ENCODE measurements at places on chromosomes 2 and 18.

- DNase-seq, result no peak
Measured at GRCh38 chr2:165505514-165505913, 36.0 kb downstream of the CSRNP3 start.

GRCh38 chr2:126512026-126512425, 143.9 kb upstream of the GYPC start:
- no peak for DNase-seq

DNA sequence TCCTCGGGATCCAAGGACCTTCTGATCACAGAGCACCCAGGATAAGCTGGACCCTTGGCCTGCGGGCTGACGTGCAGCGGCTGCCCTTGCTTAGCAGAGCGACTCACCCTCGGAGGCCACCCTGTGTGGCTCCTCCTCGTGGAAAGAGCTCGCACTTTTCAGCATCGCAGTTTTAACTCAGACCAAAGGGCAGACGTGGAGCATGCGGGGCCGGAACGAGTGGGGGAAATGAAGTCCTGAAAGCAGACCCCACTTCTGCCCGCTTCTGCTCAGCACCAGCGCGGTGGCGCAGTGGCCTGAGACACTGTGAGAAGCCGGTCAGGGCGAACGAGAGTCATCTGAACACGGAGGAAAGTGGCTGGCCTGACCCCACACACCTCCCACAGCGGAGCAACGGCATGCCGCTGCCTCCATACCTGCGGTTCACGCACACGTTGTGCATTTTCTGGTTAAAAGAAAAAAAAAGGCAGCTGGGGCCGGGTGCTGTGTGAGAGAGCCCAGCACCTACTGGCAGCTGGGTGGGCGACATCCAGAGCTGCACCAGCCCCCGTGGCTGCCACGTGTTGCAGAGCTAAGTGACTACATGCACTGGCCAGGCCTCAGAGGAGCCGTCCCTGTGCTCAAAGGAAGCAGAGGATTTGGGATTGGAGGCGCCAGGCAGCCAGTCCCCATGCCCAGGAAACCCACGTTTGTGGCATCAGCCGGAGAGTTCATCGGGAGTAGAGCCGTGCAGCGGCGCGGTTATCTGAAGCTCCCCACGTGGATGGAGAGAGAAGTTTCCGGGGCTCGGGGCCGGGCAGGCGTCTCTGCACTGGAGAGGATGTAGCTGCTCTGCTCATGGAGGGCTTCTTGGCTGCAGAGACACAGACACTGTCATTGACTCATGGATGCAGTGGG, 89.7 kb downstream of the USP40 start:
- no peak for DNase-seq

GRCh38 chr2:200447139-200447855, 62.6 kb downstream of the KCTD18 start:
- no peak for DNase-seq

DNA sequence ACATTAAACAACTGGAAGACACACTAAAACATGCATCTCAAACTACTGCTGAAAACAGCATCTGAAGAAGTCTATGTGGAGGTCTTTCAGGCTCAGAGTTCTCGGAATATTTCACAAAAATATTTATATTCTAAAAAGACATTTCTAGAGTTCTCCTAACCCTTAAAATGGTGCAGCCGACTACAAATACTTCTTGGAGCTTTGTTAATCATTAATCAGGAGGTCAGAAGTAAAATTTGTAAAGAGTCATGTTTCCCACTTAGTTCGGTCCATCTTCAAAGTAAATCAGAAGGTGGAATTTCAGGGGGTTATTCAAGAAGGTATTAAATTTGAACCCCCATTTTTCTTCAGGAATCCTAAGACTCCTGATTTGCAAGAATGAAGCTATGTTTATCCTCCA, 72.7 kb downstream of the FAM228A start:
- no peak for DNase-seq

DNA sequence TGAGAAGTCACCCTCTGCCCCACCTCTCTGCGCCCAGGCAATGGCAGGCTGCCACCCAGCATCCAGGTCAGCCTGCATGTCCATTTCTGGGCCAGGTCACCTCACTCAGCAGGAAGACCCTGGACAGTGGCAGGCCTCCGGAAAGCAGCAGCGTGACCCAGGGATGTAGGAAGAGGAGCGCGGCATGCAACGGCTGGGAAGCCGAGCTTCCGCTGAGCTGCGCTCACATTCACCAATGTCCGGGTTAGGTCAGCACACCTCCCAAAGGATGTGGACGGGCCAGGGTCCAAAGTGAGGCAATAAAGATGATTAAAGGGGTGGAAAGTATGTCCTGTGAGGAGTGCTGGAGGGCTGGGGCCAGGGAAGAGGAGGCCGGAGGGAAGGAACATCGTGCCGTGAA, 174.5 kb downstream of the CTIF start:
- no peak for DNase-seq

DNA sequence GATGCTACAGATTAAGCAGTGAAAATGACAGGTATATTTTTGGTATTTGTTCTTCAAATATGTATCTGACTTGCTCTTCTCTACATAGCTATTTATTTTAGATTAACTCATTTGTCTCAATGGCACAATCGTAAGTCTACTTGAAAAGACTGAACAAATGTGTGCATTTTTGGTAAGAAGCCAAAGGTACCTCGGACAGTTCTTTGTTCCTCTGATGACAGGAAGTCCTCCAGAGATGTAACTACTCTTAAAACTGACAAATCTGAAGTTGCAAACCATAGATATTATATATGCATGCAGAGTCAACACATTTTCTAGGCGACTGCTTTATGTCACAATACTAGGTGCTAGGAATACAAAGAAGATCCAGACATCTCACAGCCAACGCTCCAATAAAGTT, 36.7 kb downstream of the NDUFAF7 start:
- no peak for DNase-seq

DNA sequence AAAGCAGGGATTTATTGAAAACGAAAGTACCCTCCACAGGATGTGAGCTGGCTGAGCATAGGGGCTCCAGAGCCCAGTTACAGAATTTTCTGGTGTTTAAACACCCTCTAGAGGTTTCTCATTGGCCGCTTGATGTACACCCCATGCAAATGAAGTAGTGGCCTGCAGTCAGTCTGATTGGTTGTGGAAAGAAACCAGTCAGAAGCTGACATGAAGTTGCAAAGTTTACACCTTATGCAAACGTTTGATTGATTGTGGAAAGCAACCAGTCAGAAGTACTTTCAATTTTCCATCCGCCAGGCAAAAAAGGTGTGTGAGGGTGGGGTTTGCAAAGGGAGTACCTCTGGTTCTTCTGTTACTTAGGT, 62.3 kb downstream of the VWA3B start:
- DNase-seq, result no peak

- DNase-seq, result no peak
Measured at GRCh38 chr18:74373428-74373827, 57.8 kb downstream of the C18orf63 start.

- DNase-seq, result no peak
Measured at GRCh38 chr2:74384051-74384450, 3.9 kb upstream of the DCTN1 start.

DNA sequence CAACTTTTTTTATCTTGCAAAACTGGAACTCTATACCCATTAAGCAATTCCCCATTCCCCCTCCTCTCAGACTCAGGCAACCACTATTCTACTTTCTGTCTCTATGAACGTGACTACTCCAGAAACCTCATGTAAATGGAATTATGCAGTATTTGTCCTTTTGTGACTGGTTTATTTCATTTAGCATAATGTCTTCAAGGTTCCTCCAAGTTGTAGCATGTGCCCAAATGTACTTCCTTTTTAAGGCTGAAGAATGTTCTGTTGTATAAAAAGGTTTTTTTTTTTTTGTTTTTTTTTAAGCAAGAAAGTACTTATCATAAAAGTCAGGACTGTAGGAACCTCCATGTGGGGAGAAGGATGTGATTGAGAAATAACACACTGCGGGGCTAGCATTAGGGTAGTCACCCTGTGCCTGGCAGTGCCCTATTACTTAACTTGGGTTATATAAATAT, 262.9 kb upstream of the FBXO11 start:
- DNase-seq, result no peak

DNA sequence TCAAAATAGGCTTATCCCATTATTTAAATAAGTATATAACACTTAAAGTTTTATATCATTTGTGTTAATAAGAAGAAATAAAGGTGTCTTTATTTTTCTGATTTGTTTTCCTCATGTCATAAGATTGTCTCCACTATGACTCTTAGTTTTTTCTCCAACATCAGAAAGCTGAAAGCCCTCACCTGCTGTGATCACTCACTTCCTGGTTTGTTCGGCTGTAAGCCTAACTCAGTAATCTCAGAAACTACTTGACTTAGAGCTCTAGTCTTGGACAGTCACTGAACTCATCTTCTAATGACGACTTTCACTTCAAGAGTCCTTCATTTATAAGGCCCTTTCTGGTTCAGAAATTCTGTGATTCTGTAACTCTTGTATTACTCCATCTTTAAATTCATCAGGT, 311.0 kb downstream of the ZEB2 start:
- DNase-seq, result no peak

DNA sequence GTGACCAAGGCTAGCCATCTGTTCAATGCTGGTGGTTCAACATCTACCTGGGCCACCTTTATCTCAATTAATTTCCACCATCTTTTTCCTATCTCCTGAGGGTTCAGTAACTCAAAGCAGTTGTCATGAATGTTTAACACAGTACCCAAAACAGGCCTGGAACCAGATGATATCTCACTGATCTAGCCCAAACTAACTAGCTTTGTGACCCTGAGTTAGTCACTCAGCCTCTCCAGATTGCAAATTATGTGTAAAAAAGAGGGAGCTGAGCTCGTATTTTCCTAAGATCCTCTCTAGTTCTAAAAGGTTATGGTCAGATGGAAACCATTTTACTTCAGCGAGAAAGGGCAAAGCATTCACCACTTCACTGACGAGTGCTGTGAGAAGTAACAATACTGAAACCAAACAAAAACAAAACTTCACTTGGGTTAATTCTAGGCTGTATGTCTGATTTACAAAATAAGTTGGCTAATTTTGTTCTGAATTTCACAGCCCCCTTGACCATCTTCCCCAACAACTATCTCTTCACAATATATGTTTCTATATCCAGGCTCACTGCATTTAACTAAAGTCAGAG, 14.8 kb downstream of the SPRED2 start:
- no peak for DNase-seq

Measured in activated T-cell treated with anti-CD3 and anti-CD28 coated beads, Interleukin-2, amount 50 U/mL, for 24 hours (primary cell).